ENCODE measurements at places on chromosomes 11 and 22. TPM values are rescaled to one million over a fixed set of nuclear protein-coding genes. Genes with fewer than 3 reads are reported as not detected.

Gene OR5F1
- polyA plus RNA-seq = not detected

Gene PRODH
- 8.8 TPM for polyA plus RNA-seq

Gene CCS
- polyA plus RNA-seq = 39.3 TPM

Gene CRYBB2
- not detected for polyA plus RNA-seq

Gene EXPH5
- 0.57 TPM for polyA plus RNA-seq

Gene MMP1
- 0.10 TPM for polyA plus RNA-seq

Gene RFPL1
- polyA plus RNA-seq = not detected

Gene TREH
- 0.25 TPM for polyA plus RNA-seq

Gene FJX1
- 5.4 TPM for polyA plus RNA-seq

Gene ARRB1
- 20.6 TPM for polyA plus RNA-seq

Gene OR6X1
- polyA plus RNA-seq = not detected

Gene CCDC73
- polyA plus RNA-seq = not detected

Gene FAM181B
- 0.08 TPM for polyA plus RNA-seq

Gene CTSD
- polyA plus RNA-seq = 137 TPM

Gene OVCH2
- polyA plus RNA-seq = 0.79 TPM

Gene DMC1
- 8.0 TPM for polyA plus RNA-seq

Gene MMP12
- not detected for polyA plus RNA-seq

Gene LRRC32
- polyA plus RNA-seq = 32.8 TPM

Gene CBX7
- polyA plus RNA-seq = 5.7 TPM

Gene SLC22A8
- polyA plus RNA-seq = not detected

Gene CRY2
- 30.7 TPM for polyA plus RNA-seq

All from hindlimb muscle (tissue), 1 donor.